ENCODE measurements at places on chromosomes 16 and 17.

DNA sequence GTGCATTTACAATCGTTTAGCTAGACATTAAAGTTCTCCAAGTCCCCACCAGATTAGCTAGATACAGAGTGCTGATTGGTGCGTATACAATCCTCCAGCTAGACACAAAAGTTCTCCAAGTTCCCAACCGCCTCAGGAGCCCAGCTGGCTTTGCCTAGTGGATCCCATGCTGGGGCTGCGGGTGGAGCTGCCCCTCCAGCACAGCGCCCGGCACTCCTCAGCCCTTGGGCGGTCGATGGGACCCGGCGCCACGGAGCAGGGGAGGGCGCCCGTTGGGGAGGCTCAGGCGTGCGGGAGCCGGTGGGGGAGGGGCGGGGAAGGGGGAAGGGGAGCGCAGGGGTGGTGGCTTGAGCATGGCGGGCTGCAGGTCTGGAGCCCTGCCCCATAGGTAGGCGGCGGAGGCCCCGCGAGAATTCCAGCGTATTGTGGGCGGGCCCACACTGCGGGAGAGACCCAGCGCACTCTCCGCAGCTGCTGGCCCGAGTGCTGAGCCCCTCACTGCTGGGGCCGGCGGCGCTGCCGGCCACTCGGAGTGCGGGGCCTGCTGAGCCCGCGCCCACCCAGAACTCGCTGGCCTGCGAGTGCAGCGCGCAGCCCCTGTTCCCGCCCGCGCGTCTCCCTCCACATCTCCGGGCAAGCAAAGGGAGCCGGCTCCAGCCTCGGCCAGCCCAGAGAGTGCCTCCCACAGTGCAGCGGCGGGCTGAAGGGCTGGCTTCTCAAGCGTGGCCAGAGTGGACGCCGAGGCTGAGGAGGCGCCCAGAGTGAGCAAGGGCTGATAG is 907.5 kb downstream of the CDH8 start:
- DNase-seq: no peak

- DNase-seq: no peak
Observed at GRCh38 chr16:85673529-85674417, 15.0 kb downstream of the GINS2 start.

DNA sequence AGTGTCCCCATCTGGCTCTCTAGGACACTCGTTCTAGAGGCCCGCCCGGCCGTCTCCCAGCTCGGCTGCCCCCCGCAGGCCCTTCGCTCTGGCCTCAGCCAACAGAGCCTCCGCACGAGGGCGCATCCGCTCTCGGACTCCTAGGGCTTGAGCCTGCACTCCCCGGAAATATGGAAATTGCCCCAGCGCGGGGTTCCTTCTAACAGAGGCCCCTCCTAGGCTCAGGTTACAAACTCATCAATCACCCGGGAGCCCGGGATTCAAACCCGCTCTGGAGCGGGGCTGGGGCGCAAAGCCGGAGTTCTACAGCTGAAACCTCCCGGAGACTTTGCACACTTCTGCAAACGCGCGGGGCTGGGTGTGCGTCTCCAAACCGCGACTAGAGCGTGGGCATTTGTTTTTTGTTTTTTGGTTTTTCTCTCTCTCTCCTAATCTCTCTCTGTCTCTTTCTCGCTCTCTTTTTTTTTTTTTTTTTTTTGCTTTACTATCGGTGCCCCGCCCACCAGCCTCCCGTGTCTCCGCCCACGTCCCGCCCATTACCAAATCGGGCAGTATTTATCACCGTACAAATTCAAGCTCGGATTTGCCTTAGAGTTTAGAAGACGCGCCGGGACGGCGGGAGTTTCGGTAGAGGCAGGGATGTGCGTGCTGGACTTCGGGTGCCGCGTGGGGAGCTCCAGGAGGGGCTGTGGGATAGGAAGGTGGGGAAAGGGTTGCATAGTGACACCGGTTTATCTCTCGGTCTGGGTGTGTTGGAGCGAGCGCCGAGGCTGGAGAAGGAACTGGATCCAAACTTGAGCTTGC is 2.4 kb upstream of the FOXL1 start:
- no peak for DNase-seq

DNA sequence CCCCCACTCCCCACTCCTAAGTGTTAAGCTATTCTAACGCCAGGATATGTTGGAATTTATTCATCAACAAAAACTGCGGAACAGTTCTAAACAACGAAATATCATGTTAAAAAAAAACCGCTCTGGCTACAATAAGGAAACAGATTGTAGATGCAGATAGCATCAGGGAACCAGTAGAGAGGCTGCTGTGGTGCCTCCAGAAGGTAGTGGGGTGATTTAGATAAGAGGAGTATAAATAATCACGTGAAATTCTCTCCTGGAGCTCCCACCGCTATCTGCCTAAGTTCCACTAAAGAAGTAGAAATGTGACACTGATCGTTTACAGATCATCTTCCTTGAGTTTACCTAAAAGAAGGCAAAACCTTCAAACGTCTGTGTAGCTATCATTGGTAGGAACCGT is 8.0 kb downstream of the AHSP start:
- DNase-seq: no peak

- DNase-seq: no peak
Observed at GRCh38 chr16:12721841-12722421, 81.8 kb downstream of the CPPED1 start.

- DNase-seq: no peak
Observed at GRCh38 chr17:48625495-48626244, 488 bp downstream of the HOXB9 start.

- no peak for DNase-seq
Observed at GRCh38 chr17:60729854-60730253, 52.2 kb downstream of the BCAS3 start.

- DNase-seq: no peak
Observed at GRCh38 chr17:1995907-1996799, 29.0 kb downstream of the RTN4RL1 start.

DNA sequence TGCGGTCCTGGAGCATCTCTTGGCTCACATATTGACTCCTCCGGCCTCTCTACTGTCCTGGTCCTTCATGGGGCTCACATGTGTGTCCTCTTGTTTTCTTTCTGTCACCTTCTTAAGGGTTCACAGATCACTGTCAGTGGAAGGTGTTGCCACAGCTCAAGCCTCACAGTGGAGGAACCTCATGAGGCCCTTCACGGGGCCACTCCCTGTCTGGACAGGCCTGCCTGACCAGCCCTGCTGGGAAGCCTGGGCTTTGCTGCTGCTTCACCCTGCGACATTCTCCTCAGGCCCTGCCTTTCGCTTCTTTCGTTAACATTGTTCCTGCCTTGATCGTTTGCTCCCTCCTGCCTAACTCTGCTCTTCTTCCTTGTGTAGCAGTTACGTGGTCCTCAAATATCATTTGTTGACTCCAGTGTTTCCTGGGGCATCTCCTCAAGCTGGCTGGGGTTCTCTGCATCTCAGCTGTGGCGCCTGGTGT is 55.9 kb downstream of the WDR45B start:
- no peak for DNase-seq

- no peak for DNase-seq
Observed at GRCh38 chr16:23152386-23153178, 3.3 kb upstream of the USP31 start.

GRCh38 chr16:20510323-20510722 is 59.0 kb downstream of the ACSM2A start:
- no peak for DNase-seq

- DNase-seq: no peak
Observed at GRCh38 chr17:33050611-33051140, 59.0 kb downstream of the SPACA3 start.

GRCh38 chr17:50014471-50015088 is 19.6 kb upstream of the DLX3 start:
- no peak for DNase-seq

GRCh38 chr17:596763-597644 is 117.6 kb downstream of the VPS53 start:
- no peak for DNase-seq

DNA sequence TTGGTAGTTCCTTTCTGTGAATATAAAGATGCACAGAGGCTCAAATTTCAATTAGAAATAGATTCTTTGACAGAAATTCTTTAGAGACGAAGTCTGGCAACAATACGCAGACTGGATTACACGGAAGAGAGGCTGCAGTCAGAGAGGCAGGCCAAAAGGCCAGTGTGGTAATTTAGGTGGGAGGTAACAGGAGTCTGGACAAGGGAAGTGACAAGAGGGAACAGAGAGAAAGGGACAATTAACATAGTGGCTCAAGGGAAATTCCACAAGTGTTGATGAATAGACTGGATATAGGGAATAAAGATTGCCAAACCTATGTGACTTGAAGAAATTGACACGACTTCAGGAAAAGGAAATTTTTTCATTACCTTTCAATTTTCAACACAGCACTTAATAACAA is 54.6 kb downstream of the STX8 start:
- DNase-seq: no peak

DNA sequence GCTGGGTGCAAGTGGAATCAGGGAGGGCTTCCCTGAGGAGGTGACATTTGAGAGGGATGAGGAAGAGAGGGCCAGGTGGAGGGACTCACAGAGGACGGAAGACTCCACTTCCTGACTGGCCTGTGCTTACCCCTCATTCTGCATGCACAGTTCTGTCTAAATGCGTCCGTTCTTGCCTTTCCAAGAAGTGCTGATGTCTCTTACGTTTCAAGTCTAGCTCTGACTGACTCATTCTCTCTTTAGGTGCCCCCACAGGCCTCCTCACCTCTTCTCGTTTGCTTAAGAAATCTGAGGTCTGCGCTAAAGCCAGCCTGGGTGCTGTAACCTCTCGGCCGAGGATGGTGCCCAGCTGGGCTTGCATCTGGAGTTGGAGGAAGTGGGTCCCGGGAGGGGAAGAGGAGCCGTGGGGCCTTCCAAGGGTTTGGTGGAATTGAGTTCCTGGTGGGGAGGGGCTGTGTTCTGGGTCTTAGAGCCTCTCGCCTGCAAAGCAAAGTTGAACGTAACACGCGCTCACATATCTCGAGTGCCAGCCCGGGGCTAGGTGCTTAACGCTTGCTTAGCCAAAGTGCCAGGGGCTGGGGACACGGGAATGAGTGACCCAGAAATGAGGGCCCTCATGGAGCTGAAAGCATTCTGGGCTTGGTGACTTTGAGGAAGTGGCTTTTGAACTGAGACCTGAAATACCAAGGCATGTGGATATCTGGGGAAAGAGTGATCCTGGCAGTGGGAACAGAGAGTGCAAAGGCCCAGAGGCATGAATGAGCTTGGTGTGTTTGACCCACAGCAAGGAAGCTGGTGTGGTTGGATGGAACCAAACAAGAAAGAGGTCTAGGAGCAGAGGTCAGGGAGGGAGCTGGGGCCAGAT is 4.8 kb downstream of the IL4R start:
- DNase-seq: no peak

DNA sequence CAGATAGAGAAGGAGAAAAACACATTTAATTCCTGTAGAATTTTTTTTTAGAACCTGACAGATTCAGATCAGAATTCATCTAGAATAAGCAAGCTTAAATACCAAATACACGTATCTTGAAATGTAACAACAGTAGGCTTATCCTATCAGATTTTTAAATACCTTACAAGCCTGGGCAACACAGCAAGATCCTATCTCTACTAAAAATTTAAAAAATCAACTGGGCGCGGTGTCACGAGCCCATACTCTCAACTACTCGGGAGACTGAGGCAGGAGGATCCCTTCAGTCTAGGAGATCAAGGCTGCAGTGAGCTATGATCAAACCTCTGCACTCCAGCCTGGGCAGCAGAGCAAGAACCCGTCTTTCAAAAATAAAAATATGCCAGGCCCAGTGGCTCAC is 13.5 kb downstream of the ACOX1 start:
- DNase-seq: no peak

All from stimulated activated CD8-positive, alpha-beta memory T cell treated with anti-CD3 and anti-CD28 coated beads, Interleukin-7, amount 100 ng/mL, for 1 hour (primary cell).